IPS DF 6.9 (cell line): ENCODE measurements at places on chromosomes 5 and 9.

DNA sequence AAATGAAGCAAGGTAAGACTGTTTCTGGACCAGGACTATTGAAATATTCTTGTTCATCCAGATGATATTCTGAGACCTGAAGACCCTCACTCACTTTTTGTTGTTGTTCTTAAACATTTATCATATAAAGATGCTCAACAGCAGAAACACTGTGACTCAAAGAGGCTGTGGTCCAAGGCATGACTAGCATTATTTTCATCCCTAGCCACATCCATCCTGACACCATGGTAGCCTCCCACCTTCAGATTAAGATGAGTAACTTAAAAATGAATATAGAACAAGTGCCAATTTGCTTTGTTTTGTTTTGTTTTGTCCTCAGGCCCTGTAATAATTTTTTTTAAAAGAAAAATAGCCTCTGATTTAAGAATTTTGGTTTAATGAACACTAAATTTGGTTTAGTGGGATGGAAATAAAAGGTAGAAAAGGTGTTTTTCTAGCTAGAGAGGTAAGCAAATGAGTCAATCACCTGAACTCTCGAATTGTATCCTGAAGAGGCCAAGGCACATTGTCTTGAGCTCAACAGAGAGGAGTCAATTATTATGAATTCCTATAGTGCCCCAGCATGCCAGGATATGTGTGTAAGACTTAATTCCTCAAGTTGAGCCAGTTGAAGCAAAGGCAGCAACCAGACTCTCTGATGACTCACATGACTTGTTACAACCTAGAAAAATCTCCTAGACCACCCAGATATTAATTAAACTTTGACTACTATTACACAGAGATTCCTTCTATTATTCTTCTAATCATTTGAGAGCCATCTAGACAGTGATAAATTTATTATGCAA lies 380.1 kb upstream of the TUSC1 start:
- DNase-seq = no peak
- H3K4me1 ChIP-seq = peaks cover 4% of the 10 kb centered on the region; the same call in 1 of the 2 replicates
- no peak overlapping the region for H3K27ac ChIP-seq
- no peak overlapping the region for H3K4me3 ChIP-seq

DNA sequence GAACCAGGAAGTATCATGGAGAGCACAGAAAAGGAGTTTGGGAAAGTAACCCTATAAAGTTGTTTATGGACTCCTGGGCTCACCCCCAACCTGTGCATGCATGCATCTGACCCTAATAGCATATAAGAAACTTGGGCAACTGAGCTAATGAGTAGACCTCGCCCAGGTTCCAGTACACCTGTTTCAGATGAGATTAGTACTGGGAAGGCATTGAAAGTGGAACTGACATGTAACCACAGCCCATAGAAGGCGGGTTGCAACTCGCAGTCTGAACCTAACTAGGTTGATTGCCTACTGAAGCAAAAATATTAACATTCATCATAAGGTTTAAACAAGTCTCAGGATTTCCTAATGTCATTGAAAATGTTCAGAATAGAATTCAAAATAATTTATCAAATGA lies 87.0 kb downstream of the WNK2 start:
- no peak overlapping the region for H3K4me3 ChIP-seq
- no peaks in the 10 kb centered on the region for H3K27me3 ChIP-seq
- peaks cover 7% of the 10 kb centered on the region; the same call in 1 of the 2 replicates for H3K36me3 ChIP-seq
- H3K27ac ChIP-seq = no peak overlapping the region
- DNase-seq = no peak

DNA sequence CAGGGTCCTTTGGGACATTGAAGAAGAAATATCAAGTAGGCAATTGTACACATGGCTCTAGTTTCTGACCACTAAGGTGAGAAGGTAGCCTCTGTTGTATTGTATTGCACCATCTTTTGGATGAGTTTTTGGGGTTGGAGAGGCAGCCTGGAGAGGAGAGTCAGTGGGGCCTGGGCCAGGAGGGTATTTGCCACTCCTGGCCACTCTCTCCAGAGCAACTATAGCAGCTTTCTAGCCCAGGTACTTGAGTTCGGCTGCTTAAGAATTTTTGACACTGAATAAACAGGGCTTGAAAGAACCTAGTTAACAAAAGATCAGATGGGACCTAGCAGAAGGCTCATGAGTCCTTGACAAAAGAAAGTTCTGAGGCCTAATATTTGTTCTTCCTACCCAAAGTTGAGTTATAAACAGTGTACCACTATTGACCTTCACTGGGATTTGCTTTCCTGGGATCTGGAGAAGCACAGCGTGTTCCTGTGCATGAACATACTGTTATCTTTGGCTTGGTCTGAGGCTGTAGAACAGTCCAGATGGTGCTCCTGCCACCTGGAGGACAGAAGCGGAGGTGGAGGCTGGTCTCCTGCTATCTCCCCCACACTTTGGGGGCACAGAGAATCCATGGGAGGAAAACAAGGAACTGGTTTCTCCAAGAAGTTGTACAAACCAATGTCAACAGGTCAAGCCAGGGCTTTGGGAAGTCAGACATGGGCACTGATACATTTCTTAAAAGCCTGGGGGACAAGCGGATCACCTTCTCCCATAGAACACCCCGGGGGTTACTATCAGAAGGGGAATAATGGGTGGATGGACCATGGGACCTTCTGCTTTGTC lies 110.4 kb upstream of the LIFR start:
- no peak for DNase-seq
- H3K4me3 ChIP-seq = no peak overlapping the region
- H3K27ac ChIP-seq = no peak overlapping the region
- no peaks in the 10 kb centered on the region for H3K4me1 ChIP-seq
- H3K27me3 ChIP-seq = no peaks in the 10 kb centered on the region

- H3K27me3 ChIP-seq = no peaks in the 10 kb centered on the region
- no peak for DNase-seq
- peaks cover 2% of the 10 kb centered on the region for H3K4me1 ChIP-seq
- no peaks in the 10 kb centered on the region for H3K36me3 ChIP-seq
- H3K4me3 ChIP-seq = no peak overlapping the region
These were observed 81.5 kb upstream of the GRHPR start for GRCh38 chr9:37340961-37341360.

DNA sequence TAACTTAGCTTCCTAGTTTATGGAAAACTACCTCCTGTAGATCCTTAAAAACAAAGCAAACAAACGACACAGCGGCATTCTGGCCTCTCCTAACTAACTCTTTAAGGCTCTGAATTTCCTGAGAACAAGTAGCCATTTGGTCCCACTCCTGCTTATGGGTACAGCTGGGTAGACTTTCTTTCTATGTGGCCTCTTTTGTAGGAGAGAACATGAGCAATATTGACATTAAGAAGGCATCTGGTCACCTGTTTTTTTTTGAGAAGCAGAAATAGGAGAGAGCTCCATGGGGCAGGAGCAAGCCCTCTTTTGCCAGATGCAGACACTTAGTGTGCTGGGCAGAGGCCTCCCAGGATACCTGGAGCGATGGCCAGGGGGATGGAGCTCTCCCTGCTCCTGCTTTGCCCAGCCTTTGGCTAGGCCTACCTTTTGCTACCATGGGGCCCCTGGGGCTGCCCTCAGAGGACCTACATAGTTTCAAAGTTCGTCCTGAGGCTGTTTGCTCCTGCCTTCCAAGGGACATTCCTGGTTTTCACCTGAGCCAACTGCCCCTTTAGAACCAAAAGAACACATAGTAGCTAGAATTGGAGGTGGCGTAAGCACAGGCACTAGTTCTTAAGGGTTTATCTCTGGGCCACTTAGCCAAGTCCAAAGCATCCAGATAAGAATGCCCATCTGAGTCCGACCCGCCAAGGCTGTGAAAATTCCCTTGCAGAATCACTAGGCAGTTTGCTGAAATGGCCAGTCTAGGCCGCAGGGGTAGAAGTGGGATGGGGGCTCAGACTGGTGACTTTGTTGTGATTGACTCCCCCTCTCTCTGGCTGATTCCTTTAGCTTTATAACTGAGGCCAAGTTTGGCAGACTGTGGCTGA lies 2.4 kb upstream of the STC2 start:
- DNase-seq = no peak
- no peaks in the 10 kb centered on the region; the same call in 1 of the 2 replicates for H3K27me3 ChIP-seq
- H3K27ac ChIP-seq = no peak overlapping the region
- H3K4me1 ChIP-seq = peaks cover 4% of the 10 kb centered on the region; the same call in 1 of the 2 replicates

GRCh38 chr5:171431251-171431777 lies 11.9 kb downstream of the FGF18 start:
- no peak overlapping the region for H3K4me3 ChIP-seq
- no peak for DNase-seq
- no peaks in the 10 kb centered on the region for H3K27me3 ChIP-seq
- H3K36me3 ChIP-seq = no peaks in the 10 kb centered on the region
- H3K4me1 ChIP-seq = no peaks in the 10 kb centered on the region

DNA sequence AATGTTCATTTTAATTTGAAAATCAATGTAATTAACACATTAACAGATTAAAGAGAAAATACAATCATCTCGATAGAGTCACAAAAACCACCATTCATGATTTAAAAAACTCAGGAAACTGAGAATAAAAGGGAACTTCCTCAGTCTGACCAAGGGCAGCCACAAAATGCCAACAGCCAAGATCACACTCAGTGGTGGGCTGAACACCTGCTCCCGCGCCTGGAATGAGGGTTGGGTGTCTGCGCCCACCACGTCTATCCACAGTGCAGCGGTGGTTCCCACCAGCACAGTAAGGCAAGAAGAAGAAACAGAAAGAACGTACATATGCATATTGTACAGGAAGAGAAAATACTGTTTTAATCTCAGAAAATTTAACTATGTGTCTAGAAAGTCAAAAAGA lies 11.7 kb upstream of the NSMF start:
- no peak overlapping the region for H3K4me3 ChIP-seq
- H3K27me3 ChIP-seq = no peaks in the 10 kb centered on the region
- DNase-seq = no peak
- no peaks in the 10 kb centered on the region for H3K36me3 ChIP-seq
- H3K27ac ChIP-seq = no peak overlapping the region

GRCh38 chr5:9148242-9148641 lies 397.6 kb downstream of the SEMA5A start:
- DNase-seq = no peak
- no peaks in the 10 kb centered on the region for H3K4me1 ChIP-seq
- H3K27ac ChIP-seq = no peak overlapping the region
- no peak overlapping the region for H3K4me3 ChIP-seq

DNA sequence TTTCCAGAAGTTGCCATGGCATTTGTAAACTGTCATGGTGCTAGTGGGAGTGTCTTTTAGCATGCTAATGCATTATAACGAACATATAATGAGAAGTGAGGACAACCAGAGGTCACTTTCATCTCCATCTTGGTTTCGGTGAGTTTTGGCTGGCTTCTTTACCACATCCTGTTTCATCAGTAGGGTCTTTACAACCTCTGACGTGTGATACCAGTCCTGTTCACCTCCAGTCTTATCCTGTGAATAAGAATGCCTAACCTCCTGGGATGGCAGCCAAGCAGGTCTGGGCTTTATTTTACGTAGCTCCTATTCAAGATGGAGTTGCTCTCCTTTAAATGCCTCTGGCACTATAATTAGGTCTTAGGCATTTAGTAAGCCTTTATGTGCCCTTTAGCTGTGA lies 20.4 kb upstream of the RFK start:
- no peaks in the 10 kb centered on the region for H3K4me1 ChIP-seq
- DNase-seq = no peak
- no peak overlapping the region for H3K4me3 ChIP-seq
- no peaks in the 10 kb centered on the region for H3K36me3 ChIP-seq
- H3K27ac ChIP-seq = no peak overlapping the region

GRCh38 chr5:775961-776861 lies 8.3 kb downstream of the ZDHHC11B start:
- H3K27me3 ChIP-seq = no peaks in the 10 kb centered on the region
- no peak overlapping the region for H3K27ac ChIP-seq
- no peak overlapping the region for H3K4me3 ChIP-seq
- no peak for DNase-seq
- H3K4me1 ChIP-seq = peaks cover 2% of the 10 kb centered on the region; the same call in 1 of the 2 replicates
- H3K36me3 ChIP-seq = no peaks in the 10 kb centered on the region

GRCh38 chr9:133162861-133163503 lies 732 bp downstream of the GBGT1 start:
- peaks cover 6% of the 10 kb centered on the region; the same call in 1 of the 2 replicates for H3K4me1 ChIP-seq
- no peaks in the 10 kb centered on the region; the same call in 1 of the 2 replicates for H3K36me3 ChIP-seq
- peaks cover 7% of the 10 kb centered on the region; the same call in 1 of the 2 replicates for H3K27me3 ChIP-seq
- no peak overlapping the region for H3K27ac ChIP-seq
- H3K4me3 ChIP-seq = peak overlapping the region; percentile 78; the same call in 1 of the 2 replicates

GRCh38 chr9:21326526-21327139 lies 8.6 kb downstream of the KLHL9 start:
- no peaks in the 10 kb centered on the region for H3K36me3 ChIP-seq
- no peaks in the 10 kb centered on the region for H3K4me1 ChIP-seq
- DNase-seq = no peak
- no peak overlapping the region for H3K4me3 ChIP-seq
- no peak overlapping the region for H3K27ac ChIP-seq
- H3K27me3 ChIP-seq = no peaks in the 10 kb centered on the region

- H3K4me3 ChIP-seq = no peak overlapping the region
- H3K4me1 ChIP-seq = no peaks in the 10 kb centered on the region
- H3K36me3 ChIP-seq = no peaks in the 10 kb centered on the region
- H3K27ac ChIP-seq = no peak overlapping the region
- no peak for DNase-seq
- no peaks in the 10 kb centered on the region for H3K27me3 ChIP-seq
These were observed 466.0 kb downstream of the CAAP1 start for GRCh38 chr9:26426551-26427131.

DNA sequence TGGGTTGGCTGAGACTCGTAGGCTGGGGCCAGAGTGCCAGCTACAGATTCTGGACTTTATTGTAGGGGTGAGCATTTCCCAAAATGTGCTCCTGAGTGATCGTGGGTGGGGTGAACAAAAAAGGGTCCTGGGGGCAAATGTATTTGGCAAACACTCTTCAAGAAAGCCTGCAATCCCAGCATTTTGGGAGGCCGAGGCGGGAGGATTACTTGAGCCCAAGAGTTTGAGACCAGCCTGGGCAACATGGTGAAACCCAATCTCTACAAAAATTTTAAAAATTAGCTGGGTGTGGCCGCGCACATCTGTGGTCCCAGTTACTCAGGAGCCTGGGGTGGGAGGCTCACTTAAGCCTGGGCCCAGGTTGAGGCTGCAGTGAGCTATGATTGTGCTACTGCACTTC lies 55.5 kb upstream of the CDKN2AIPNL start:
- H3K27ac ChIP-seq = no peak overlapping the region
- no peak for DNase-seq

DNA sequence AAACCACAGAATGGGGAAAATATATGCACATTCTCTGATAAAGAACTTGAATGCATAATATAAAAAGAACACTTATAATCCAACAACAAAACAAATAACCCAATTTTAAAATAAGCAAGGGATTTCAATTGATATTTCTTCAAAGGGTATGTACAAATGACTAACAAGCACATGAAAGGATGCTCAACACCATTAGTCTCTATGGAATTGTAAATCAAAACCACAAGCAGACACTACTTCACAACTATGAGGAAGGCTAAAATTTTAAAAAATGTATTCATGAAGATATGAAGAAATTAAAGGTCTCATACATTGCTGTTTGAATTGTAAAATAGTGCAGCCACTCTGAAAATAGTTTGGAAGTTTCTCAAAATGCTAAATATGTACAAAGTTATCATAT lies 78.9 kb upstream of the GAS1 start:
- H3K27ac ChIP-seq = no peak overlapping the region
- H3K27me3 ChIP-seq = no peaks in the 10 kb centered on the region
- H3K36me3 ChIP-seq = no peaks in the 10 kb centered on the region
- no peak for DNase-seq
- peaks cover 1% of the 10 kb centered on the region; the same call in 1 of the 2 replicates for H3K4me1 ChIP-seq
- H3K4me3 ChIP-seq = no peak overlapping the region

- peak overlapping the region; percentile 92 for H3K4me3 ChIP-seq
- DNase-seq = no peak
- H3K4me1 ChIP-seq = no peaks in the 10 kb centered on the region
- H3K36me3 ChIP-seq = no peaks in the 10 kb centered on the region
- no peak overlapping the region for H3K27ac ChIP-seq
These were observed 941 bp downstream of the XPA start for GRCh38 chr9:97695995-97696802.

GRCh38 chr5:113397046-113397445 lies 37.7 kb downstream of the TSSK1B start:
- no peaks in the 10 kb centered on the region for H3K27me3 ChIP-seq
- H3K4me1 ChIP-seq = no peaks in the 10 kb centered on the region
- no peaks in the 10 kb centered on the region for H3K36me3 ChIP-seq
- no peak for DNase-seq
